ENCODE measurements at places on chromosomes 2 and 18. TPM values are rescaled to one million over a fixed set of nuclear protein-coding genes. Genes with fewer than 3 reads are reported as not detected.

- no peak for DNase-seq
Observed at GRCh38 chr2:53964987-53965687, 5.7 kb downstream of the PSME4 start.

DNA sequence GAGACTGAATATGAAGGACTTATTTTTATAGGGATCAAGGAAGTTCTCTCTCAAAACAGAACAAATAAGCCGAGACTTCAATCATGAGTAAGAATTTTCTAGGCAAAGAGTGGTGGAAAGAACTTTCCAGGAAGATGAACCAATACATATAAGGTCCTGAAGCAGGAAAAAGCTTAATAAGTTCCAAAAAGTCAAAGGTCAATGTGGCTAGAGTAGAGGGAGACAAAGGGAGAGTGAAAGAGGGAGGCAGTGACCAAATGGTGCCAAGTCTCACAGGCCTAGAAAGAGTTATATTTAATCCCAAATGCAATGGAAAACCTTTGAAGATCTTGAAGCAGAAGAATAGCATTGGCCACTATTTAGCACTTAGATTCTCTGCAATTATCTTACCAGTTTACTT lies 56.0 kb downstream of the PDE11A start:
- no peak for DNase-seq

GRCh38 chr2:12965540-12966269 lies 249.0 kb downstream of the TRIB2 start:
- DNase-seq: no peak

DNA sequence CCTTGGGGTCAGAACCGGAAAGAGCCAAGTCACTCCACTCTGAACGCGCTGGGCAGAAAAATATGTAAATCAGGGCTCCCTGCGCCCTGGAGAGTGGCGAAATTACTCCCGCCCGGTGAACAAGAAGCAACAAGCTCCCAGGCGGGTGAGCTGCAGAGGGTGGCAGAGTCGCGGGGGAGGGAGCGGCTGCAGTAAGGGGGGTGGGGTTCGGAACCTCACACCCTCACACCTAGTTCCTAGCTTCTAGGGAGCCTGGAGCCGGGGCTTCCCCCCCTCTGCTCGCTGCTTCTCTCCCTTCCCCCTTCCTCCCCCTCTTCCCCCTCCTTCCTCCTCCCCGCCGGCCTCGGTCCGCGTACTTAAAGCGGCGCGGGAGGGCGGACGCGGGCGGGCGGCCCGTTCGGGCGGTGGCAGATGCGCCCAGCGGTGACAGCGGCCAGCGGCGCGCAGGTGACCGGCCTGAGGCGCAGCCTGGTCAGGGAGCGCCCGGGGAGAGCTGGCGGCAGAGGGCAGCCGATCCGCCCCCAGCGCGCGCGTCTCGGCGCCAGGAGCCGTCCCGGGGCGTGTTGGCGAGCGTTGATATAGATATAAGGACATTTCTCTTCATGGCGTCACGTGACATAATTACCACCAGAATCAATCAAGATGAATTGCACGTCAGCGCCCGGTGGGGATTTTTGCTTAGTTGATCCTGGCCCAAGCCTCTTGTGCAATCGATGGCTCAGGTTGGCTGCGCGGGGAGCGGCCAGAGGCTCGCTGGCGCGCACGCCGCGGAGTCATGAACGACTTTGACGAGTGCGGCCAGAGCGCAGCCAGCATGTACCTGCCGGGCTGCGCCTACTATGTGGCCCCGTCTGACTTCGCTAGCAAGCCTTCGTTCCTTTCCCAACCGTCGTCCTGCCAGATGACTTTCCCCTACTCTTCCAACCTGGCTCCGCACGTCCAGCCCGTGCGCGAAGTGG lies at the start of gene HOXD11:
Gene HOXD11 (plus strand): TSS at position 700 of the 959 bp plus-strand sequence. CDS start 76 bp downstream, at position 776.
- DNase-seq: peak; percentile 93

DNA sequence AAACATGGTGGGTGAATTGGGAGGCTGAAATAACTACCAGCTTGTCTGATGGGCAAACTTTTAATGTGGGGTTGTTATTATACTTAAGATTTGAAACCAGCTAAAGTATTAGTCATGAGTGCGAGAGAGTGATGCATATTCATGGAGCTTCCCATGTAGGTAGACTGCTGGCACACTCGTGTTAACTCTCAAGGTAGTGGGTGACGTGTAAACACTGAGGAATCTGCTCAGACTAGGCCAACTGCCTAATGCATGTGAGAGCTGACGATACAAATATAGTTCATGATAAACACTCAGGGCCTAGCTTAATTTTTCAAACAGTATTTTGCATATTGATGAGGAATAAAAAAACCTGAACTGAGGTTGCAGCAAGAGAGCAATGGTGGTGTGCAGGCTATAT lies 1165.7 kb upstream of the PIK3C3 start:
- no peak for DNase-seq

DNA sequence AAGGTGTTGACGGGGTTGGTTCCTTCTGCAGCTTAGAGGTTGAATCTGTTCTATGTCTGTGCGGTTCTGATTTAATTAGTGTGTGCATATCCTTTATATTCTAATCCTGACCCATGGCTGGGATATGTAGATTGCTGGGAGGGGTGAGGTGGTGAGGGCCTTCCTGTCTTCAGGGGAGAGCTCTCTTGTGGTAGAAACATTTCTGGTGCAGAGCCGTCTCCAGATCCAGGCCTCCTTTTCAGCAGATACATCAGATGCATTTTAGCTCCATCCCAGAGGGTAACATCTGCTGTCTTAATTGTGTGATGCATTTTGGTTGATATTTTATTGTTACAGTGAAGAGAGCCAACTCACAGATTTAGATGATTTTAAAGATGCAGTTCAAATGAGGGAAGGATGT lies 227.8 kb downstream of the AGAP1 start:
- no peak for DNase-seq

GRCh38 chr2:176682278-176682677 lies 413.0 kb downstream of the MTX2 start:
- DNase-seq: no peak

- no peak for DNase-seq
Observed at GRCh38 chr18:25518716-25519053, 166.7 kb upstream of the ZNF521 start.

- DNase-seq: no peak
Observed at GRCh38 chr2:45024097-45024496, 14.8 kb upstream of the SIX2 start.

DNA sequence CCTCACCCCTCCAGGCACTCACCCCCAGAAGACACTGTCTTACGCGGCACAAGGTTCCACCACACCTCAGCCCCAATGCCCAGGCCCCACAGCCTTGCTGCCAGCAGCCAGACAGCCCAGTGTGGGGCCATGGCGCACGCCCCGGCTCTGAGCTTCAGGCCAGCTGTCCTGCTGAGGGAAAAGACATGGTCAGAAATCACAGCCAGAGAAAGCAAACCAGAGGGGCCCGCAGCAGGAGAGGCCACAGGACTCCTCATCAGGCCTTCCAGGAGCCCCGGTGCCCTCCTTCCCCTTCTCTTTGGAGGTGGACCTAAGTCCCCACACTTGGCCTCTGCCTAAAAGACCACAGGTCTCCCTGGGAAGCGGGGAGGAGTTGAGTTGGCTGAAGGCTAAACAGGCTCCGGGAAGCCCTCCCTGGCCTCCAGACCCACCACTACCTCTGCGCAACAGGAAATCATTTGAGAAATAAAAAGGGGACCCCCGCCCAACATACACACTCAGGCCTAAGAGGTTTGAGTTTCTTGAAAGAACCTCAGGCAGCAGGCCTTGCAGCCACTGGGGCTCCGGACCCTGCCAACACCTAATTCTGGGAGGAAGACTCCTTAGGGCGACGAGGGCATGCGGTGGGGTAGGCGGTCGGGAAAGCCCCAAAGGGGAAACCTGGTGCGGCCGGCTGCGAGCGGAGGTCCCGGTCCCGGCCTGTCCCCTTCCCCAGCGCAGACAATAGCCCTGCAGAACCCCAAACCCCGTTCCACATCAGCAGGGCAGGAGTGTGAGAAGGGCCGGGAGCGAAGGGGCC lies 1.9 kb downstream of the SEMA4C start:
- no peak for DNase-seq

MLPH gene
- 4.6 TPM for polyA plus RNA-seq

PCGF1 gene
- polyA plus RNA-seq: 20.1 TPM

- no peak for DNase-seq
Observed at GRCh38 chr2:21279525-21279924, 155.8 kb downstream of the TDRD15 start.

CENPA gene
- polyA plus RNA-seq: not detected

SEMA4F gene
- 5.2 TPM for polyA plus RNA-seq

DNA sequence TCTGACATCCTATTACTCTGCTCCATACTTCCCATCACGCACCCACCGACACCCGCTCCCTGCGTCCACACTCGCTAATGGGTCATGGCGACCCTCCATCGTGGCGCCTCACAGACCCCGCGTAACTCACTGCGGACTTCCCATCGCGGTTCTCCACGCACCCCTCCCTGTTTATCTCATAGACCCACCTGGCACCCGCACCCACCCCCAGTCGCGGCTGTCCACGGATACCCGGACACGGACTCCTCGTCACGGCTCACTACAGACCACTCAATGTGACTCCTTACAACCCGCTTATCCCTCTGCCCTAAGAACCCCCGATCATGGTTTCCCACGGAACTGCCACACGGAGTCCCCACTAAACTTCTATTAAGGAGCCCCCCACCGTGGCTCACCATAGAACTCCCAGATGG lies 458 bp downstream of the CXXC1 start:
- no peak for DNase-seq

DNA sequence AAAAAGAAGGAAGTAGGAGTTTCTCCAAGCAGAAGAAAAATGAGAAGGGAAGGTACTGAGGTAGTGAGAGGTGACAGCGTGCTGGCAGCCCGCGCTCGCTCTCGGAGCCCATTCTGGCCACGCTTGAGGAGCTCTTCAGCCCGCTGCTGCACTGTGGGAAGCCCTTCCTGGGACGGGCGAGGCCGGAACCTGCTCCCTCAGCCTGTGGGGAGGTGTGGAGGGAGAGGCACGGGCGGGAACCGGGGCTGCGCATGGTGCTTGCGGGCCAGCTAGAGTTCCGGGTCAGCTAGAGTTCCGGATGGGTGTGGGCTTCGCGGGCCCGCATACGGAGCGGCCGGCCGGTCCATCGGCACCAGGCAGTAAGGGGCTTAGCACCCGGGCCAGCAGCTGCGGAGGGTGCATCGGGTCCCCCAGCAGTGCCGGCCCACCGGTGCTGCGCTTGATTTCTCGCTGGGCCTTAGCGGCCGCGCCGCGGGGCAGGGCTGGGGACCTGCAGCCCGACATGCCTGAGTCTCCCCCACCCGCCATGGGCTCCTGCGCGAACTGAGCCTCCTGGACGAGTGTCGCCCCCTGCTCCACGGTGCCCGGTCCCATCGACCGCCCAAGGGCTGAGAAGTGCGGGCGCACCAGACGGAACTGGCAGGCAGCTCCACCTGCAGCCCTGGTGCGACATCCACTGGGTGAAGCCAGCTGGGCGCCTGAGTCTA lies 11.1 kb upstream of the CYS1 start:
- peak; percentile 87 for DNase-seq

KCNG3 gene
- polyA plus RNA-seq: 0.19 TPM

DNA sequence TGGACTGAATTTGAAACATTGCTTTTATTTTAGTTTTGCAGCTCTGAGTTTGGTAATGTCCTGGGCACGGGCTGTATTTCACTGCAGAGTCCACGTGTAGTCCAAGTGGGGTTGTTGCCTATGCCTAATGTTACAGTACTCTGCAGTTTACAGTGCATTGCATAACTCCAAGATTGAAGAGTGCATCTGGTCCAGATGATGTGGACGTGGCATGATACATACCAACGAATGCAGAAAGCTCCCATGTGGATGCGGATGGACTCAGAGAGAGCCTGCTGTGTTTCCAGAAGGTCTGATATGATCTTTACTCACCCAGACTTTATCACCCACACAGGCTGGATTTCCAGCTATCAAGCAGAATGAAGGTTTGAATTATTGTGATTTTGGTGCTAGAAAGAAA lies 44.4 kb upstream of the CCDC68 start:
- DNase-seq: no peak

SERPINB2 gene
- not detected for polyA plus RNA-seq

MAB21L4 gene
- 28.5 TPM for polyA plus RNA-seq

DNA sequence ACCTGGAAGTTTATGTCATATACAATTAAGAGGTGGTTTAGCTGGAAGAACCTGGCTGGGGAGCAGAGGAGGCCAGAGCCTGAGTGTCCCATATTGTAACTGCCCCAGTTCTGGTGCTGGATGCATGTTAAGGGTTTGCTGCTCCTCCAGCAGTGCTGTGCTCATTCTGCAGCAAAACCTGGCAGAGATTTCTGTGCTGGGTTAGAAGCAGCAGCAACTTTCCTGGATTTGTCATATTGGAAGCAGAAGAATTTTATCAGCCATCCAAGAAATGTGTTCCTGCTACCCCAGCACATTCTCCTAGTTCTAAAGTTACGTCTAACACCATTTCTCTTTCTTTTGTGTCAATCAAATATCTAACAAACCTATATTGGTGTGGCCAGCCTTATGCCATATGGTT lies 284.1 kb downstream of the TDRD15 start:
- DNase-seq: no peak

GRCh38 chr2:74834792-74835755 lies 1.1 kb downstream of the HK2 start:
- peak; percentile 79 for DNase-seq

DNA sequence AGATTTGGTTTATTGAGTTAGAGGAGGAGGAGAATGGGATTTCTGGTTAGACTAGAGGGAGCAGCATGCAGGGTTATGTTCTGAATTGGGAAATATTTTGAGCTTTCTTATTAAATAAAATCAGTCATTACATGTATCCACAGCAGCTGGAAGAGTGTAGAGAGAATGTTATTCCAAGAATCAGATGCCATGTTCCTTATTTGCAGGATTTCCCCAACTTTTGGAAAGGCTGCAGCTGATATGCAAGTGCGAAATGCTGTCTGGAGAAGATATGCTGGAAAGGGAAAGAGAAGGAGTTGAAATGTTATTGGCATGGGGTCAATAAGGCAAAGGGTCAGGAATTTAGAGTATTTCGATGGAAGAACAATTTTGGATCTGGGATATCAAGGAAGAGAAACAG lies 255.8 kb downstream of the MTX2 start:
- no peak for DNase-seq

DNA sequence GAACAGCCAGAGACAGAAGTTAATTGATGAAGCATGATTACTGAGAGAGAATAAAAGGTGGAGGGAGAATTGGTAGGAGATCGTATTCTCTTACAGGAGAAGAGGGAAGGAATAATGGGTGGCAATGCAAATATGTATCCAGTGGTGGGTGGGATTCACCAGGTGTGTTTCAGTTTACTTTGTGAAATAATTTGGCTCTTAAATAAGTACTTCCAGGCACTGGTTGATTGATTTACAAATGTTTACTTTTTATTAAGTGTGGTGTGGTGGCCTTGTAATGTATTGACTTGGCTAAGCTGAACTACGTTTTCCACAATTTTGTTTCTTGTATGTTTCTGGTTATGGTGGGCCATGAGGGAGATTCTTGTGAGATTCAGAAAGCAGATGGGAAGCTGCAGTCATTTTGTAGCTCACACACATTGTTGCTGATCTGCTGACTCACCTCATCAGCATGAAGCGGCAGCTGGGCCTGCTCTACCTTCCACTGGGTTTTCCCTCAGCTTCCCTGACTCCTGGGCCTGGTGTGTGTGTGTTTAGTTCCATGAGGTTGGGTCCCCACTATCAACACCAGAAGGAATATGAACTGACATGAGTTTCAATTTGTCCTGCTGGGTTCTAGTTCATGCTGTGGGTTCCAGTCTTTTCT lies 32.6 kb downstream of the MYL12B start:
- DNase-seq: no peak

TBC1D8 gene
- 7.4 TPM for polyA plus RNA-seq

NAT8 gene
- 1,820 TPM for polyA plus RNA-seq

GRCh38 chr2:197560146-197560665 lies 44.3 kb downstream of the MOB4 start:
- DNase-seq: no peak

- no peak for DNase-seq
Observed at GRCh38 chr2:118737684-118738083, 109.8 kb downstream of the EN1 start.

POTEI gene
- polyA plus RNA-seq: not detected

Data from kidney (tissue), 22 donors.